ENCODE measurements at places on chromosomes 4 and X.

DNA sequence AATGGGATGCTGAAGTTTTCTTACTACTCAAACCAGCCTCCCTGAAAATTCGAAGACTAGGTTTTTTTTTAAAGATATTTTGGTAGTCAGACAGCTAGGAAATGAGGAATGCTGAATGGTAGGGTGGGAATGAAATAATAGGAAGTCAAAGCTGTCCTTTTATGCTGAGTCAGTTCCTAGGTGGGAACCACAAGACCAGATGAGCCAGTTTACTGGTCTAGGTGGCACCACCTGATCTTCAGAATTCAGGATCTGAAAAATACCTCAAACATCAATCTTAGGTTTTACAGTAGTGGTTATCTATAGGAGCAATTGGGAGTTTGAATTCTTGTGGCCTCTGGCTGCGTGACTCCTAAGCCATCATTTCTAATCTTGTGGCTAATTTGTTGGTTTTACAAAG is 183.1 kb upstream of the GALNT7 start:
- no peak for DNase-seq

DNA sequence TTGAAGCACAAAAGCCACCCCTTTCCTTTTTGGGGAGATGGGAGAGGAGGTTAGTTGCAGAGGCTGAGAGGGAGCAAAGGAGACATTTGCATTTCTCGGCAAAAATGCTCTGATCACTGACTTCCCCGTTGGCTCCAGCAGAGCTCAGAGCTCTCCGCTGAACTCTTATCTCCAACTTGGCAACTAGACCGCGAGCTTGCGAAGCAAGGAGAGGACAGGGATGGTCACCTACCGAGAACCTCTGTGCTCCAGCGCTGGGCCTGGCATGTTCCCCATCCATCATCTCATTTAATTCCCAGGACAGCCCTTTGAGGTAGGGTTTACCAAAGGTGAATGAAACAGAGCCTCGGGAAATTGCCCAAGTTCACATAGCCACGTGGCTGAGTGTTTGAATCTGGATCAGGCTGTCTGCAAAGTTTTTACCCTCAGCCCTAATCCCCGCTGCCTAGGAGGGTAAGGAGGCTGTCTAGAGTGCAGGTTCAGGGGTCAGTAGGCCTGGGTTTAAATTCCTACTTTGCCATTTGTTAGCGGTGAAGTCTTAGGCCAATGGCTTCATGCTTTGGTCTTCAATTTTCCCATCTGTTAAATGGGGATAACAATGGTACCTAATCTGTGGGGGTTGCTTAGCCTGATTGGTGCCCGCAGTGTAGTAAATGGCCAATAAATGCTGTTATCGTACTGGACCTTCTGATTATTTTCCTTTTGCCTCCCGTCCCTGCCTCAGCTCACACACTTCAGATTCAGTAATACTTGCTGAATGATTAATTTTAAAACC is 3.8 kb upstream of the CITED1 start:
- DNase-seq: no peak

DNA sequence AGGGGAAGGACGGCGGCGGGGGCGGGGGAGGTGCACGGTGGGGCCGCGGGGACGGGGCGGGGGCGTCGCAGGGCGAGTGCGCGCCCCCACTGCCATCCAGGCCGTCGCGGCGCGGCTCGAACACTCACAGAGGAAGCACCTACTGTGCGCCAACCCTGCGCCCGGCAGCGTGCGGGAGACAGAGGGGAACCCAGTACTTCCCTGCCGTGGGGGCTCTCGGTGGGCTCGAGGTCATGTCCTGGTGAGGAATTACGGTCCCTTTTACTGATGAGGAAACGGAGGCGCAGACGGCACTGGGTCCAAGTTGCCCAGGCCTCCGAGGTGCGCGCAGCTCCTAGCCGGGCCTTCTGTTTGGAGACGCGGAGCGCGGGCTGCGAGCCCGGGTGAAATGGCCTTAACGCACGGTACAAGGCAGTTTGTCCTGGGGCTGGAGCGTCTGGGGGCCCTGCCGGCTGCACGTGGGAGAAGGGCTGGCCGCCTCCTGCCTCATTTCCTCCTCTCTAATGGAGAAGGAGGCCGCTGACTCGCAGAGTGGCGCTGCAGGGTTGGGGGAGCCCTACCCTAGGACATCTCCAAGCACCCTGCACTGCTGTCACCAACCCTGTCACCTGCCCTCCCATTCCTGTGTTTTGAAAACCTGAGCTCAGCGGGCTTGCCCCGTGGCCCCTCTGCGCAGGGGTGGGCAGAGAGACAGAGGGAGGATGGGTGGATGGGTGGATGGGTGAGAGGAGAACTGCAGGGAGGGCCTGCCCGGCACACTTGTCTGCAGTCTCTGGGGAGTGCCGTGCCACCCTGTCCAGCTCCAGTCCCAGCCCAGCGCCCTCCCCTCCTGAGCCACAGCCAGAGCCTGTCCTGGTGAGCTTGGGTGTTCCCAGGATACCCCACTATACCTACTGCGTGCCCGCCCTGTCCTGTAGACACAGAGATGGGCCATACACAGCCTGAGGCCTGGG is 106.0 kb downstream of the ADRA2C start:
- no peak for DNase-seq

DNA sequence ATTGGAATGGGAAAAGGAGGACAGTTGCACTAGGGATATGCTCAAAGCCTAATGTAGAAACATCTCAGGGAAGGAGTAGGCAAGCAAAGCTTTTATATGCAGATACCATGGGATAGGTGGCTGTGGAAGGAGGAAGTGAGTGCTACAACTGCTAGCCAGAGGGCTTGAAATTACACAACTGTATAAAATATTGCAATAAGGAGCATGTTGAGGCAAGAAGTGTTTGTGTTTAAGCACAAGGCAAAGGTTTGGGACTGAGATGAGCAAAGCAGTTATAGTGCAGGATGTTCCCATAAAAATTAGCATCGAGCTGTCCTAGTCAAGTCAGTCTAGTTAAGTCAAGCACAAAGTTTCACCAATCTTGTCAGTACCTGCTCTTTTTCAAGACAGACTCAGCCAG is 35.6 kb upstream of the DCAF8L1 start:
- no peak for DNase-seq

DNA sequence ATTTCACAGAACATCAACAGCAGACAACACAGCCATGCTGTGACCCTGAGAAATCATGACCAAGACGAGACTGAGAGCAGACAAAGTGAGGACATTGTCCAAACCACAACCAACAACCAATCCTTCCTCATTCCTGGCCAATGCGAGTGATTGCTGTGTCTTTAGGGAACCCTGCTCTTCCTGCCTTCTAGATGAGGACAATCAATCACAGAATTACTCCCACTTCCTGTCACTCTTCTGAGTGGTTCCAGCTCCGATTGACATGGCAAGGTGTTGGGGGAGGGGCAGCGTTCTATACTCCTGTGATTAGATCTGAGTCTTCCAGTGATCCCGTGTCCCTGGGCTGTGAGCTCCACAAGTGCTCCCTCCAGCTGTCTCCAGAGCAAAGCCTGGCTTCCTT is 227.8 kb downstream of the STIM2 start:
- no peak for DNase-seq

DNA sequence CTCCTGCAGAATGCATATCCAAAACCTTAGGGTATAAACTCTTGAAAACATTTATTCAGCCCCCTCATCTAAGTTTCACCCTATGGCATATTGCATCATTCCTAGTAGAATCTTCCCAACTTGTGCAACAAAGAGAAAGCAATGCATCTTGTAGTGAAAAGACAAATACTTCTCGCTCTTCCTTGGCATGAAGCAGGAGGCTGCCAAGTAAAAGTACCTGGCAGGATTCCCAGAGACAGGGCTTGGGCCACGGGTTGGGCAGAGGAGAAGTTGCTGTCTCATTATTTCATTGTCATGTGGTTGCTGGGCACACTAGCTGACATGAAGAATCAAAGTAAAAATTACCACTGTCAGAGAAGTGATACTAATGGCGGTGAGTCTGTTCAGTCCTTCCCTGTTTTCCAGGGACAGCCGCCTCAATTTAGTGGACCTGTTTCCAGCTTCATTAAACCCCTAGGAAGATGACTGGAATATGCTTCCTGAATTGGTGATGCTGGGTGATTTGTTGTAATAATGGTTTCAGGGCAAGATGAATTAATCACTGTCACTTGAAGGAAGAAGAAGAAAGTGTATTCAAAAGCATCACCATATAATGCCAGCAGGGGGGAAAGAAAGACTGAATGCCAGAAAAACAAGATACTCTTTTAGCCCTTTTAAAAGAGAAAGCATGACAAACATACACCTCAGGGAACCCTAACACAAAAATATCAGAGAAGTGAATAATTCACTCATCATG is 380.5 kb upstream of the IGFBP7 start:
- no peak for DNase-seq
